NCI-H187 treated with DMSO at 0.1 percent for 48 hours (cell line): ENCODE measurements at places on chromosomes 3 and 15.
A peak's percentile ranks its signal among the peaks of the same experiment; 100 is the strongest.

DNA sequence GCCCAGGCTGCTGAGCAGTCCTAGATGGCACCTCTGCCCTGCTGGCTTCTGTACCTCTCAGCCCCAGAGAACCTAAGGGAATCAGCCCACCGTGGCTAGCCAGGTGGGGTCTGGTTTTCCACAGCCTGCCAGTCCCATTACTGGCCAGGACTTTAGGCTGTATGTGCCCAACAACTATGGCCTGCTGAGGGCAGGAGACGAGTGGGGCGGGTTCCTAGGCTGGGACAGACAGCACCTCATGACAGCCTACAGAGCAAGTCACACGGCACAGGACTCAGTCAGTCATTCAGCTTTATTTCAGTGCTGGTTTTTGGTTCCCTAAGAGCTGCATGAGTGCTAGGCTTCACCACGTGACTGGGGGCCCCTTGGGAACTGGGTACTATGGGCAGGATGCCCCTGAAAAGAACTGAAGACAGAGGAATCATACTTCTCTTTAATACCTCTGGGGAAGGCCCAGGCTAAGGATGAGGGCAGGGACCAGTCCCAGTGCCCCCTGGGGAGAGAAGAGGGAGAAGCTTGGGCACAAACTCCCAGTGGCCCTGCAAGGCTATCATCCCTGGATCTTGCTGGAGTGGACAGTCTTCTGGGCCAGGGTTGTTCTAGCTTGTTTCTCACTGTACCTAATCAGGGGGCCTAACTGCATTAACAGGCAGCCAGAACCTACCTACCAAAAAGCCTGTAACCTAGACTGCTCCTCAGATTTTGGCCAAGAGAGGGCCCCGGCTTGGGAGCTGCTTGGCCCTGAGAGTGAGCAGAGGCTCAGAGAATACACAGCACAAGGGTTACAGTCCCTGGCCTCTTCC, 14.8 kb downstream of the CLK3 start:
- no peak for DNase-seq

- DNase-seq, result no peak
These were observed 50.3 kb downstream of the FILIP1L start for GRCh38 chr3:100063929-100064461.

GRCh38 chr15:55827204-55827603, 84.3 kb upstream of the PRTG start:
- no peak for DNase-seq

GRCh38 chr15:101137312-101137940, 114.4 kb downstream of the CHSY1 start:
- no peak for DNase-seq

GRCh38 chr3:139751789-139752188, 74.0 kb upstream of the NMNAT3 start:
- DNase-seq, result no peak

GRCh38 chr15:26662283-26662682, 110.6 kb downstream of the GABRB3 start:
- no peak for DNase-seq

GRCh38 chr3:52452126-52452525, 1.7 kb downstream of the TNNC1 start:
- no peak for DNase-seq

GRCh38 chr3:162998205-162998604, 1501.6 kb downstream of the OTOL1 start:
- DNase-seq, result no peak

- no peak for DNase-seq
These were observed 52.4 kb upstream of the MRPS22 start for GRCh38 chr3:139291276-139292051.

DNA sequence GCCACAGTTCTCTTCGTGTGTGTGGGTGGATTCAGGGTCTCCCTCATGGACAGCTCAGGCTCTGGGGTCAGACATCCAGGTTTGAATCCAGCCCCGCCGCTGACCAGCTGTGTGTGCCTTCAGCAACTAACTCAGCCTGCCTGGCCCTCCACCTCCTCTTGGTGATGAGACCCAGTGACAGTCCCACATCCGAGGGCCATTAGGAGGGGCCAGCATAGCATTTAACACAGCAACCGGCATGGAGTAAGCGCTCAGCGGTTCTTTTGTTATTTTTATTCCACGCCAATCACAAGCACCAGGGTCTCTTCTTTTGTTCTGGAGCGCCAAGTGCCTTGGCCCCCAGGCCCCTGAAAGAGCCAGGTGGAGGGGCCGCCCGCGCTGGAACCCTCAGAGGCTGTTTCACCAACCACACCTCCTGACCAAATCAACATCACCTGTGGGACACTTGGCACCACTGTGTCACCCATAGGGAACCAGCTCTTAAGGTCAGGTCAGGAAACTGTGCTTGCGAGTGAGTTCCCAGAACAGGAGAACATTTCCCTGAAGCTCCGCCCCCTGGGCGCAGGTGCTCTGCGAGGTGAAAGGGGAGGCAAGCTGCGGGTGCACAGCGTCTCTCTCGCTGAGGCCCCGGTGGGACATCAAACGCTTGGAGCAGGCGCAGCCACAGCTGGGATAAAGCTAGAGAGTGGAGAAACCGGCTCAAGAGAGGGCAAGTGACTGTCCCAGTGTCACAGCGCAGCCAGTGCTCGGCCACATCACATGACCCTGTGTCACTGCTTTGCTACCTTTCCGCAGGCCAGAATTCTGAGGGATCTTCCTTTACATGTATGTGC, 311.3 kb downstream of the UACA start:
- no peak for DNase-seq

DNA sequence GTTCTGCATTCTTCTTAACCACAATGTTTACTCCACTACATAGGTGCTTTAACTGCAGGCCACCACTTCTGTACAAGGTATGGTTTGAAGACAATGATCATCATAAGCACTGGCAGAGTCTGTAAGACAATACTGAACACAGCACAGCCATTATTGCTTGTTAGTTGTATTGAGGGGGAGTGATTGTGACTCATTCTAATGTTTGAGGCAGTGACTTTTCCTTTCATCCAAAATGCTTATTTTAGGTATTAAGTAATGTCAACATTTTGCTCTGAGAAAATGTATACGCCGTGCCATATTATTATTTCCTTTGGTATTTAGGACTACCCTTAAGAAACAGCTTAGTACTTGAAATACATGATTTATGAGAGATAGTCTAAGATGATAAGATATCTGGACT, 618.2 kb upstream of the ZNF717 start:
- DNase-seq, result peak; percentile 17

- DNase-seq, result no peak
These were observed 437 bp downstream of the KLF13 start for GRCh38 chr15:31326875-31327668.

- no peak for DNase-seq
These were observed 1.5 kb downstream of the MYL3 start for GRCh38 chr3:46861605-46862368.

GRCh38 chr15:99423186-99424130, 142.3 kb upstream of the MEF2A start:
- no peak for DNase-seq

DNA sequence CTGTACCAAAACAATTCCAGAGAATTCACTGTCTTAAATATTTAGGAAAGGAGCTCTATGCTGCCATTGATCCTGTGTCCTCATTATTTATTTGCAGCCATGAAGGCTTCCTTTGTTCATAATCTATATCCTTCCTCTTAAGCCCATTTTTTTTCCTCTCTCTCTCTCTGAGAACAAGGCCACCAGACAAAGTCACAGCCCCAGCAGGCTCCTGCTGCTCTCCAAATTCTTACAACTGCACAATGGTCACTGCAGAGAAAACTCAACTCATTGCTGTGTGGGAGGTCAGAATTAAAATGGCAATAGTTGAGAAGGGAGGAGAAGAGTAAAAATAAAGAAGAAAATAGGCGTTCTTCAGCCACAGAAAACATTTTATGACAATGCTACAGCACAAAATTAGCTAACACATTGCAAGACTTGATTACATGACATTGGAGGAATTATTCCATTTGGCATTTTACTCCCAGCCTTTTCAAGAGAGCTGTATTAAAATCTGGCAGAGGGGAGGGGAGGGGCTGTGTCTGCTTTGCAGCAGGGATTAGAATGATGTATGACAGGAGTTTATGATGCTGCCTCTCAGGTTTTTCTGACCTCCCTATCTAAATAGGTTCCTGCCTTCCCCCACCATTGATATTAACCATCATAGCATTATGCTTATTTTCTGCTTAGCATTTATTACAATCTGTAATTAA, 399.7 kb upstream of the THBS1 start:
- no peak for DNase-seq
